ENCODE measurements at places on chromosomes 7 and 10. TPM values are rescaled to one million over a fixed set of nuclear protein-coding genes. Genes with fewer than 3 reads are reported as not detected.

The CCDC172 gene
- not detected for total RNA-seq

The CTBP2 gene
- 84.7 TPM for total RNA-seq

The CYP2C9 gene
- total RNA-seq, result not detected

The RAPGEF5 gene
- 0.75 TPM for total RNA-seq

The DNAH11 gene
- total RNA-seq, result under 0.01 TPM

The HOXA2 gene
- total RNA-seq, result under 0.01 TPM

The AKR1D1 gene
- total RNA-seq, result not detected

The POU6F2 gene
- total RNA-seq, result not detected

The UCMA gene
- not detected for total RNA-seq

The OR2A5 gene
- total RNA-seq, result not detected

The NODAL gene
- not detected for total RNA-seq

The OR9A2 gene
- not detected for total RNA-seq

Data from uterine smooth muscle cell (primary cell).